ENCODE measurements at places on chromosomes 12 and 14.

DNA sequence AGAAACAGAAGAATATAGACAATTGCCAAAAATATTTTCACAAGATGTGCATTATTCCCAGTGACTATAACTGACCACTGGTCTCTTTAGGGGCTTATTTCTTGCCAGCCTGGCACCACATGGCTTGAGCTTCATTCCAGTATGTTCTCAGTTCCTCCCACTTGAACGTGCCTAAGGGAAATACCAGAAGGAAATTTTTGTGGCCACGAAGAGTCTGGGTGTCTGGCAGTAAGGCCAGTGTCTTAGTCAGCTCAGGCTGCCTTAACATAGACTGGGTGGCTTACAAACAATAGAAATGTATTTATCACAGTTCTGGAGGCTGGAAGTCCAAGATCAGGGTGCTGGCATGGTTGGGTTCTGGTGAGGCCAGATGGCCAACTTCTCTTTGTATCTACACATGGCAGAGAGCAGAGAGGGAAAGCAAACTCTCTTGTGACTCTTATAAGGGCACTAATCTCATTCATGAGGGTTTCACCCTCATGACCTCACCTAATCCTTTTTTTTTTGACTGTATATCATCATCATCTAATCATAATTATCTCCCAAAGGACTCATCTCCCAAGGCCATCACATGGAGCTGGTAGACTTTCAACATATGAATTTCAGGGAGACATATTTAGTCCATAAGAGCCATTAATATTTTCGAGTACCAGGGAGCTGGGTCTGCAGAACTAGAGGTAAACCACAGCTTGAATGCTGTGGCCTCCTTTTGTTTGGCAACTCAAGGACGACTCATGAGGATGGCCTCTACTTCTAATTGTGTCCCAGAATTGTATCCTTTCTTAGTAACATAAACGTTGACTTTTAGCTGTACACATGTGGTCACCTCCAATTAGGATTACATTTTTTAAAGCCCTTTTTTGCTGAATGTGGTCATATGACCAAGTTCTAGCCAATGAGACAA, 5.1 kb upstream of the SMOC1 start:
- DNase-seq: no peak

DNA sequence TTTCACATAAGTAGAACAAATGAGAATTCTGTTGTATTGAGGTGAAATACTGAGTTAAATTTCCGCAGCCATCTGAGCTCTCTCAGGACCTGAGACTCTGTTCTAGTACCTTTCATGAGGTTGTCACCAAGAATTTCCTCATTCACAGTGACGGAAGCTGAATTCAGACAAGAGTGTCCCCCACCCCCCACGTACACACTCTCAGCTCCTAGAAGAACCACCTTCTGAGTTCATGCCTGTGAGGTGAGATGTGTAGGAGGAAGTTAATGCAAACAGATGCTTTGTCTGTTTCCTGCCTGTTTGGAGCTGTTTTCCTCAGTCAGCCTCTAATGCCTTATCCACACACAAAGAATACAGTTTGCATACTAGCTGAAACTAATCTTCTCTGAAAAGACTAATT, 18.2 kb downstream of the BICDL1 start:
- peak; percentile 39 for DNase-seq

- no peak for DNase-seq
Measured at GRCh38 chr14:52833891-52834290, 42.5 kb upstream of the GNPNAT1 start.

DNA sequence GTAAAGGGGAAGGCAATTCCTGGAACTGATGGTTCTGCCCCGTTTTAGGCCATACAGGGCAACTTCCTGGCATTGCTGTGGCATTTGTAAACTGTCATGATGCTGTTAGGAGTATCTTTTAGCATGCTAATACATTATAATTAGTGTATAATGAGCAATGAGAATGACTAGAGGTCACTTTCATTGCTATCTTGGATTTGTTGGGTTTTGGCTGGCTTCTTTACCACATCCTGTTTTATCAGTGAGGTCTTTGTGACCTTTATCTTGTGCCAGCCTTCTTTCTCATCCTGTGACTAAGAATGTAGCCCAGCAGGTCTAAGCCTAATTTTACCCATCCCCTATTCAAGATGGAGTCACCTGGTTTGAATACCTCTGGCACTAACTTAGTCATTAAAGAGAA, 51.2 kb downstream of the TESPA1 start:
- DNase-seq: no peak

DNA sequence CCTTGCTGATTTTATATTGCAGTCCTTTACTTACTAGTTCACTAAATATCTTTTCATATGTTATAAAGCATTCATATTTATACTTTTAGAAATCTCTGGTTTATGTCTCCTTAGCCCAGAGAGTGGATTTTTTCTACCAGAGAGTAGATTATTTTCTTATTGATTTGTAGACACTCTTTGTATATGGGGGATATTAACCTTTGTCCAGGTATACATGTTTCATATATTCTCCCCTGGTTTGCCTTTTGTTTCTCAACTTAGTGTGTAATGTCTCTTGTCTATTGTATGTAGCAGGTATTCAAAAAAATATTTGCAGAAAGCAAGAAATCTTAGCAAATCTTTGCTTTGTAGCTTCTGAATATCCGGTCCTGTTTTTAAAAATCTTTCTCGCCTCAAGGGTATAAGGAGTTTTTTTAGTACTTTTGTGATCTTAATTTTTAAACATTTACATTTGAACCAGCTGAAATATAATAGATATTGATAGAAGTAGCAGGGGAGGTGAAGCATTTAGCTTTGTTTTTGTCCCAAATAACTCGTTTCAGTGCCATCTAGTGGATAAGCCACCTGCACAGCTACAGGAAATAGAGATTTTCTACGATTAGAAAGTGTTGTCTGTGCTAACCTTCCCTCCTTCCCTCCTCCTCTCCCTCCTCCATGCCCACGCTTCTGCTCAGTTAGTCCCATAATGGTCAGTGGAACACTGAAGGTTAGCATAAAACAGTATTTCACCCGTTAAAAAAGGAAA, 97.0 kb downstream of the PHETA1 start:
- no peak for DNase-seq

DNA sequence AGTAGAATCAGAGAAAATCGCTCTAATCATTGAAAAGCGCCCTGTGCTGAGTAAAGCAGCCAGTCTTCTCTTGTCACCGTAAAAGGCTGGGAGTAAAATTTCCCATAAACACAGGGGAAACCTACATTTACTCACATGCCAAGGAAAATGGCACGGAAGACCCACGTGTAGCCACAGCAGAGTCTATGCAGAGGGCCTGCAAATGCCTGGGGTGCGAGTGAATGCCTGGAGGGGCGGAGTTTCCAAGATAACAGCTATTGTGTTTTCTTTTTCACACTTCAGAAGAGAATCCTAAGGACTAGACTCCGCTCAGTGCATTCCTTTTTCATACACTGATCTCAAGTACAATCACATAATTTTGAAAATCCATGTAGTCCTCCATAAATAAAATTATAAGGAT, 159.9 kb upstream of the FOXN3 start:
- DNase-seq: no peak

- no peak for DNase-seq
Measured at GRCh38 chr14:95518045-95518751, 1.7 kb upstream of the SYNE3 start.

- DNase-seq: no peak
Measured at GRCh38 chr12:64145226-64145625, 76.9 kb downstream of the KICS2 start.

GRCh38 chr14:36773558-36773957, 111.9 kb downstream of the PAX9 start:
- no peak for DNase-seq

DNA sequence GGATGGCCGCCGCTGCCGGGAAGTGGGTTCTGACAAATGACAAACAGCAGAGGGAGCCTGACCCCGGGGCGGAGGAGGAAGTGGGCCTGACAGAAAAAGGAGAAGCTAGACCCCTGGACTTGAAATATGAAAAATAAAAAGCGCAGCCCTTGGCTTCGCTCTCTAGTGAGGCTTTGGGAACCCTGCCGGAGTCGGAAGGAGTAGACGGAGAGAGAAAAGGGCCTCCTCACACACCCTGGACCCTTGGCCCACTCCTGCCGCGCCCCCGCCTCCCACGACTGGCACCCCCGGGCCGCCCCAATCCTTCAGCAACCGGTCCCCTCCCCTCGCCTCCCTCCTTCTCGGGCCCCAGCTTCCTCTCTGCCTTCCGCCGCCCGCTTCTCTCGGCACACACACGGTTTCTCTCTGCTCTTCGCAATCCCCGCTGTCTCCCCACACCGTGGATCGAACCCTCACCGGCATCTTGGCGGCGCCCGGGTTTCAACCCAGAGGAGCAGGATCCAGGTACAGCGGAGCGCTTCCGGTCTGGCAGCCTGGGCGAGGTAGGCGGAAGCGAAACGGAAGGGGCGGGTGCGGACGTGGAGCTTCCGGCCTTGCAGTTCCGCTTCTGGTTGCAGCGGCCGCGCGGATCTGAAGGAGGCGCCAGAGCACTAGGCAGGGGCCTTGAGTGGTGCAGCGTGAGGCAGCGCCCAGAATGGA, at the start of gene ARPC3:
ARPC3 (minus strand) TSS at position 539 of the 699 bp plus-strand sequence; CDS start at position 462, 77 bp downstream.
- peak; percentile 91 for DNase-seq

GRCh38 chr14:31419967-31420318, 407 bp downstream of the HEATR5A start:
- DNase-seq: no peak

DNA sequence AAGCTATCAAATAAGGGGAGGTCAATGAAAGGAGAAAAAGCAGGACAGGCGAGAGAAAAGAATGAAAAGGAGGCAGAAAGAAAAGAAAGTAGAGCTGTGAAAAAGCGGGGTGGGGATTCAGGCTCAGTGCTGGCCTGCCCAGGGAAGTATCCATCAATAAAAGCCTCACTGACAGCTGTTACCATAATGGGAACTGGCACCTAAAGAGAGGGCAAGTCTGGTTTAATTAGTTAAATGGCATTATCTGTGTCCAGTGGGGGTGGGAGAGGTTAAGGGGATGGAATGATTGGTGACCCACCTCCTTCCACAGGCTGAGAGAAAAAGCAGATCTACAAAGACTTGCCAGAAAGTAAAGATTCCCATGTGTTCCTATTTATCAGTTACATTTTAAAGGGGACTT, 7.4 kb downstream of the SALL2 start:
- DNase-seq: no peak
